ENCODE measurements at places on chromosomes 1 and 21.

GRCh38 chr1:171595324-171595723 lies 26.7 kb upstream of the MYOCOS start:
- no peak for DNase-seq

DNA sequence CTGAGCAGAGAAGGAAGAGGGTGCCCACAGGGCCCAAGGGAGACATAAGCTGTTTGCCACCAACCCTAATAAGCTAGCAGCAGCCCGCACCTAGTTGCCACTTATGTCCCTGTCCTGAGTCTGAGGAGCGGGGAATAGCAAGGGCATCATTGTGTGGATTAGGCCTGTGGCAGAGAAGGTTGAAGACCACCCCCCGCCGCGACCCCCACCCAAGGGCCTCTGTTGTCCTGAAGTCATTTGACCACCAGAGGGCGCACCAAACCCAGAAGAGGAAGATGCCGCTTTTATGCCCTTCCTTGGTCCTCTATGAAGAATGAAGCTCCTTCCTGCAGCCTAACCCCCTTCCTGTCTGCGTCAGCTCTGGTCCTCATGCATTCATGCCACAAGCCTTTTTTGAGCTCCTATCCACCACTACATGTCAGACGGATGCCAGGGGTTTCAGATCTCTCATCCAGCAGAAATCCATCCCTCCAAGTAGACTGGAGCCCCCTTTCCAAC lies 16.6 kb downstream of the RHBG start:
- peak; percentile 39 for DNase-seq

DNA sequence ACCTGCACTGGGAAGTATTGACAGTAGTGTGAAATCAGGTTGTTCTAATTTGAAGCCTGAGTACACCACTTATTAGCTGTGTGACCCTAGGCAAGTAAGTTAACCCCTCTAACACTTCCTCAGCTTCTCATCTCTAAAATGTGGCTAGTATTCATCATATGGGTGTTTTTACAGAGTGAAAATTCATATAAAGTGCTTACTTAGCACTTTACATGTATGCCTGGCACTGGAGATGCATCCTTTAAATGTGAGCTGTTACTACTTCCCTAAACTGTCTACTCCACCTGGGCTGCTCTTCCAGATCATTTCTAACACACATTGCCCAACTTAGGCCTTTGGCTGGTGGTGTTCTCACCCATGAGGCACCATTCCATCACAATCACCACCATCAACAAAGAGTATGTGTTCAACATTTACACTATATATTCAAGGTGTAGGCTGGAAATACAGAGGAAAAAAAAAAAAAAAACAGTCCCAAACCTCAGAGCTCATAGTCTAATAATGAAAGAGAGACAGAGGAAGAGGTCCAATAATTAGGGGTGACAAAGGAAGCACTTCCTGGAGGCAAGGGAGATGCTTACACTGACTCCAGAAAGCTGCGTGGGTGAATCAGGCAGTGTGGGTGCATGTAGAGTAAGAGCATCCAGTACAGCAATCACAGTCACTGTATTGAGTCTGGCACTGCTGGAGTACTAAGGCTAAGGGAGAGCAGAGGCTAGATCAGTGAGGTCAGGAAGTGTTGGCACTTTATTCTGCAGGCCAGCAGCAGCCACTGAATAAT lies 3.6 kb downstream of the STX6 start:
- DNase-seq: no peak

DNA sequence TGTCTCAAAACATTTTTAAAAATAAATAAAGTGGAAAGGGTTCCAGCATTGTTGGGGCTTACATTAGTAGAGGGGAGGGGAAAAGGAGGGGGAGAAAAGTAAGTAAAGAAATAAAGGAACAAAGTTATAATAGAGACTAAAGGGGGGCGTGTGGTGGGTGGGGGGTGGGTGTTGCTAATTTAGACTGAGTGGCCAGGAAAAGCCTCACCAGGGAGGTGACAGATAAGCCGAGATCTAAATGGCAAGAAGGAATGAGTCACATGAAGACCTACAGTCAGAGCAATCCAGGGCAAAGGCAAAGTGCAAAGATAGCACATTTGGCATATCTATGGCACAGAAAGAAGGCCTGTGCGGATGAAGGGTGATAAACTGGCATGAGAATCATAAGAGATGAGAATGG lies 7.5 kb downstream of the MPL start:
- no peak for DNase-seq

GRCh38 chr1:54861070-54861761 lies 25.8 kb downstream of the DHCR24 start:
- no peak for DNase-seq

- peak; percentile 20 for DNase-seq
These were observed 32.3 kb downstream of the RCAN1 start for GRCh38 chr21:34582506-34583150.

DNA sequence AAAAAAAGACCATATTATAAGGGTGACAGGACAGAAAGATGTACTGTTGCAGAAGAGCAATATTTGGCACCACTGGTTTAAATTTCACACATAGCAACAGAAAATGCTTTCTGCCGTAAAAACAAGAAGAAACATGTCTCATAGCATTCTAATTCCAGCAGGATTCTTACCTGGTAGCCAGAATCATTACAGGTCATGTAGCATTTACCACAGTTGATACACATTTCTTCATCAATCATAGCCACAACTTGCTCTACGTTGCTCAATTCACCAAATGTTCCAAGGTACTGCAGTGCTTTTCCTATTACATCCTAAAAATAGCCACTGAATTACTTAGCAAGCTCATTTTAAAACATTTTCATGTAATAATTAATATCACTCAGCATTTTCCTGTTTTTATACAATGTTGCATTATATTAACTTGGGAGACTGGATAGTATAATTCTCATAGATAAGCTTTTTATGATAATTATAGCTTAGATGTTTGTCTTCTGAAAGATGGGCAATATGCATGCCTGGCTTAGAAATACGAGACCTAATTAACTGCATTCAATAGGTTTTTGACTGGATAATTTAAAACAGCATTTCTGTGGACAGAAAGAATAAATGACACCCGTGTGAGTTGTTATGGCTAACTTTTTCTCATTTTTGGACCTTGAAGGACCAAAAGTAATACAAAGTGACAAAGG lies 360.7 kb downstream of the PTBP2 start:
- no peak for DNase-seq

DNA sequence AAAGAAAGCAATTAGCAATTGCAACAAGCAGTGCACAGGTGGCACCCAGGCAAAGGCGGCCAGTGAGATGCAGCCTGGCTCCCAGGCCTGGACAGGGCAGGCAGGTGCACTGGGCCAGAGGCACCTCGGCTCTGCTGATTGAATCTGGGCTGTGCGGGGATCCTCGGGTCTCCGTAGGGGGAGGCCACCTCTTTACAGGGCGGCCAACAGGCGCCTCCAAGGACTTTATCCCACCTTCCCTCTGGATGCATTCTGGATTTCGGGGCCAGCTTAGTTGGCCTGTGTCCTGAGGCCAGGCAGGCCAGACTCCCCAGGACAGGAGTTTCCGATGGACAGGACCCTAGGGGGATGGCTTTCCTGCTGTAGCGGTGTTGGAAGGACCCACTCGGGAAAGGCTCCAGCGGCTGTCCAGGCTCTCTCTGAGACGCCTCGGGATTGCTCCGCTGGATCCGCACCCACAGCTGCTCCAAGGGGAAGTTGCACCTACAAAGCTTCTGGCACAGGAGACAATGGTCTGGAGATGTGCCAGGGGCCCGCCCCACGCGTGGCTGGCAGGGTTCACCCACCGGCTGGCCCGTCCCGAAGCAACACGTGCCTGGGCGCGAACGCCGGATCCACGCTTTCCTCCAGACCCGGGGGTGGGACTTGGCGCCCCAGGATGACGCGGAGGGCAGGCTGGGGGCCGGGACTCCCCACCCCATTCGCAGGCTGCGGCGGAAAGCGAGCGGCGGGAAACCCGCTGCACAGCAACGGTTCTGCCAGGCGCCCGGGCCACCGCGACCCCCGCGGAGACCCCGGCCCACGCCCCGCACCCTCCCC lies 810 bp downstream of the SLC19A1 start:
- DNase-seq: peak; percentile 79

GRCh38 chr1:1613509-1614082 lies 1.7 kb upstream of the MIB2 start:
- DNase-seq: no peak

GRCh38 chr1:28190337-28190979 lies 14.0 kb upstream of the PTAFR start:
- DNase-seq: no peak

- no peak for DNase-seq
These were observed 11.2 kb upstream of the FMOD start for GRCh38 chr1:203361945-203362719.

DNA sequence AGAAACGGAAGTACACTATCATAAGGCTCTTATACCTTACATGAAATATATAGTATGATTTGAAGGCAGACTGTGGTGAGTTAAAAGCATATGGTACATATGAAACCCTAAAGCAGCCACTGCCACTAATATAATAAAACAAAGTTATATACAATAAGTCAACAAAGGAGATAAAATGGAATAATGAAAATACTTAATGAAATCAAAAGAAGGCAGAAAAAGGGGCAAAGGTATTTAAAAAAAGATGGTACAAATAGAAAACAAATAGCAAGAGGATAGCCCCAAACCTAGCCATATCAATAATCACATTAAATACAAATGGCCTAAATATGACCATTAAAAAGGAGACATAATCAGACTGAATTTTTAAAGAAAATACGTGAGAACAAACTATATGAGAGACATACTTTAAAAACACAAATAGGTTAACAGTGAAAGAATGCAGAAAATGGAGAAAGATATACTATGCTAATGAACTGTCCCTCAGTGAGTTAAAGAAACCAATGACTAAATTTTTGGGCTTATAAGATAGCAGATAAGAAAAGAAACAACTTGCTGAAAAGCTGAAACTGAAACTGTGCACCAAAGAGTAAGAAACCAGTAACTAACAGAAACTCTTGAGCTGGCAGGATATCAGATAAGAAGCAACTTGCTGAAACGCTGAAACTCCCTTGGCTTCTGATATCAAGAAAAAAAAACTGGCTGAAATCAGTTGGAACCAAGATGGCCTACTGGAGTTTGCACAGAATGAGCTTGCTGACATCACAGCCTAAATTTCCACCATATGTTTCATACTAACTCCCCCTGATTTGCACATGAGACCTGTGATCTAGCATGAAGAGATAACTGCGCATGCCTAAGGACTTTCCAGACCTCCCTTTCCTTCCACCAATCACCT lies 44.3 kb upstream of the IL10 start:
- DNase-seq: peak; percentile 42

GRCh38 chr1:19460535-19461219 lies 24.7 kb downstream of the CAPZB start:
- no peak for DNase-seq

DNA sequence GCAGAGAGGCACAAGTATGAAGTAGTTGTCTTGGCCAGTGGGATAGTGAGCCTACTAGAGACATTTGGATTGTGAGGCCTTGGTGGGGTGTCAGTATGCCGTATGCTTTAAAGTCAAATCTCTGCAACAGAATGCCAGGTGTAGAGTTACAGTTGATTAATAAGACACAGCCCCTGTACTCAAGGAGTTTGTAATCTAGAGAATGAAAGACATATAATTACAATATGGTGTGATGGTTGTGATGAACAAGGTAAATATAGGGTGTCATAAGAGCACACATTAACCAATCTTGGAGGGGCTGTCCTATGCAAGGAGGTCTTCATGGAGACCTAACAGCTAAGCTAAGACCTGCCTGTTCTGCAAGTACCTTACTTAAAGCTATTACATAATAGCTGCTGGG lies 113.1 kb downstream of the ATF6 start:
- DNase-seq: no peak

GRCh38 chr1:178011465-178011828 lies 41.6 kb upstream of the SEC16B start:
- DNase-seq: no peak

DNA sequence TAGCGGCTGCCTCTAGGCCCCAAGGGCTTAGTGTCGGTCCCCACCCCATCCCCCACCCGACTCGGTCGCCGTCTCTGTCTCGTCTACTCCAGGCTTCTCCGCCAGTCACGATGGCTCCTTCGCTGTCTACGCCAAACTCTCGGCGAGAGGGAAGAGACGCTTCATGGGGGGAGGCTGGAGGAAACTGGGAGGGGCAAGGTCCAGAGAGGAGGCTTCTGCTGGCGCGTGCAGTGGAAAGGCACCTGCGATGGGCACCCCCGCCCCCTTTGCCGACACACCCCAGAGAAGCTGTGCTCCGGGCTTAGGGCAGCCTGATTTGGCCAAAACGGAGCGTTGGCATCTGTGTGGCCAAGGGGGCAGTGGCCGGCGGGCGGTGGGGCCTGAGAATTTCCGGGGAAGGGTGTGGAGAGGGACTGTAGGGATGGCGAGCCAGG lies 1.2 kb upstream of the CSMD2 start:
- no peak for DNase-seq

GRCh38 chr1:147586414-147586813 lies 45.1 kb downstream of the BCL9 start:
- DNase-seq: no peak

DNA sequence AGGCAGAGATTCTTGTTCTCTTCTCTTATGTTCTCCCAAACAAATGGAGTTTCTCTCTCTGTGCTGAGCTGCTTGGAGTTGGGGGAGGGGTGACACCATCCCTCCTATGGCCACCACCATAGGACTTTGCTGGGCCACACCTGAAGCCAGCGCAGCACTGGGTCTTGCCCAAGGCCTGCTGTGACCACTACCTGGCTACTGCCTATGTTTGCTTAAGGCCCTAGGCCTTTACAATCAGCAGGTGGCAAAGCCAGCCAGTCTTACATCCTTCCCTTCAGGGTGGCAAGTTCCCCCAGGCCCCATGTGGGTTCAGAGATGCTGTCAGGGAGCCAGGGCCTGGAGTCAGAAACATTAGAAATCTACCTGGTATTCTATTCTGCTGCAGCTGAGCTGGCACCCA lies 6.3 kb upstream of the MTARC2 start:
- DNase-seq: no peak

- peak; percentile 96 for DNase-seq
These were observed at the start of gene ST3GAL3 for GRCh38 chr1:43707190-43708001. Gene ST3GAL3, plus strand, starts transcription at chr1:43707536. Its CDS starts 28,727 bp downstream, at chr1:43736263.

DNA sequence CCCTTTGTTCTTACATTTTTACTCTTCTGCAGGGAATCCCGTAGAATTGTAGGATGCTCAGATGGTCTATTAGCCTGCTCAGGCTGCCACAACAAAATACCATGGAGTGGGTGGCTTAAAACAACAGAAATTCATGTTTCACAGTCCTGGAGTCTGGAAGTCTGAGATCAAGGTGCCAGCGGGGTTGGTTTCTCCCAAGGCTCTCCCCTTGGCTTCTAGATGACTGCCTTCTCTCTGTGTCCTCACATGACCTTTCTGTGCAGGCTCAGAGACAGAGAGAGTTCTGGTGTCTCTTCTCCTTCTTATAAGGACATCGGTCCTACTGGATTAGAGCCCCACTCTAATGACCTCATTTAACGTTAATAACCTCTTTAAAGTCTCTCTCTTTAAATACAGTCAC lies 41.7 kb downstream of the HUNK start:
- DNase-seq: no peak

GRCh38 chr1:223707256-223708000 lies 4.9 kb upstream of the CAPN2 start:
- no peak for DNase-seq

GRCh38 chr1:101191049-101191448 lies 45.8 kb upstream of the S1PR1 start:
- DNase-seq: no peak

- no peak for DNase-seq
These were observed 87.5 kb downstream of the RGL1 start for GRCh38 chr1:183892351-183892793.
